ENCODE measurements at places on chromosomes 2 and 18. TPM values are rescaled to one million over a fixed set of nuclear protein-coding genes. Genes with fewer than 3 reads are reported as not detected.

DNA sequence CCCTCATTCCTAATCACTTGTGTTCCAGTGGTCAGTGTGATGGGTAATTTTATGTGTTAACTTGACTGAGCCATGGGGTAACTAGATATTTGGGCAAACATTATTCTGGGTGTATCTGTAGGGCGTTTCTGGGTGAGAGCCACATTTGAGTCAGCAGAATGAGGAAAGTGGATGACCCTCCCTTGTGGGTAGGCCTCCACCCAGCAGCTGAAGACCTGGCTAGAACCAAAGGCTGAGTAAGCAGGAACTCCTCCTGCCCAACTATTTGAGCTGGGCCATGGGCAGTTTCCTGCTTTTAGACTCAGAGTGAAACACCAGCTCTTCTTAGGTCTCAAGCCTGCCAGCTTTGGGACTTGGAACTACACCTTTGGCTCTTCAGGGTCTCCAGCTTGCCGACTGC, 141.8 kb downstream of the ACKR3 start:
- no peak for DNase-seq

The IGFBP2 gene
- 259 TPM for polyA plus RNA-seq

DNA sequence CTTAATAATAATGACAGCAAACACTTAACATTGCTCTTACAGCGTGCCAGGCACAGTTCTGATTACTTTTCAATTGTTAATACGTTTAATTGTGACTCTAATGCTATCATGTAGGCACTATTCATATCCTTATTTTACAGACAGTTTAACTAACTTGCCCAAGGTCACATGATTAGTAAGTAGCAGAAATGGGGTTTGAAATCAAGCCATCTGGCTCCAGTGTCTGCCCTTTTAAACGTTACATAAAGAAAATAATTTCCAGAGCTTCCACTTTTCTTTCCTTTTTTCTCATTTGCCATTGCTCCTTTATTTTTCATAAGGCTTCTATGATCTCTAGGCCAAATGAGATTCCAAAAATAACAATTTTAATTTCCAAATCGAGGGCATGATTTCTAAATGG, 50.6 kb upstream of the IKZF2 start:
- DNase-seq = no peak

- DNase-seq = no peak
These were observed 217.0 kb downstream of the TWIST2 start for GRCh38 chr2:239064891-239065290.

GRCh38 chr2:9408641-9409151, 14.6 kb downstream of the ITGB1BP1 start:
- no peak for DNase-seq

DNA sequence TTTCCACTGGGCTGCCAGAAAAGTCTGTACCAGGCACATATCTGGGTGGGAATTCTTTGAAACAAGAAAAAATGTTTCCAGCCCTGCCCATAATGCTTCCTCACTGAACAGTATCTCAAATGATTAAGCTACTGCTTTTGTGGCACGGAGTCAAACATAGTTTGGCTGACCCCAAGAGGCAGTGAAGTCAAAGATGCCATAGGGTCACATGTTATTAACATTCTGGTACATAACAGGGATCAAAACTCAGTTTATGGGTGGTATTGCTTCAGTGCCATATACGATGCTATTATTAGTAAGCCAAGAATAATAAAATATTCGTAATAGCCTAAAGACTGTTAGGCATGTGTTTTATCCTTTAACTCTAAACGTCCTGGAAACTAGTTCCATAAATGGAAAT, 112.4 kb downstream of the FEZ2 start:
- DNase-seq = no peak

DNA sequence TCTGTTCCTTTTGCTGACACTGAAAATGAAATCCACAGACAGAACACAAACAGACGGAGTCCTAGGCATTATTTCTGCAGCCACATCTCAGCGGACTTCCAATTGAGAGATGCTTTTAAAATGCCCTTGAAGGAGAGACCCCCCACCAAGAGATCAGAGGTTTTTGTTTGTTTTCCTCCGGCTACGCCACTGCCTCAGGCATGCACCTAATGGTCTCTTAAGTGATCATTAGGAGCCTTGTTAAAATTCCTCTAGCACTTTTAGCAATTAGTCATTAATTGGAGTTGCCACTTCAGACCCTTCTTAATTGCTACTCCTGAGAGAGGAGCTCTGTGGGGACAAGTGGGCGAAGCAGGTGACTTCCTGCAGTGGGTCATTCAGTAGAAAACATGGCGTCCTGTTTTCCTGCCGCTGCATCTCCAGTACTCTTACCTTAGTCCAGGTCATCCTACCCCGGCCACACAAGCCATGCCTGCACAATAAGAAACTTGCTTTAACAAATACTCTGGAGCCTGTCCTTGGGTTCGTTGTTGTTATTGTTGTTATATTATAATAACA, 257.7 kb upstream of the CHAC2 start:
- no peak for DNase-seq

GRCh38 chr18:24785019-24785418, 324.6 kb downstream of the HRH4 start:
- no peak for DNase-seq

All from renal cortex interstitium (tissue), 15 donors.